NCI-H69 (cell line): ENCODE measurements at places on chromosomes 1 and 21.

DNA sequence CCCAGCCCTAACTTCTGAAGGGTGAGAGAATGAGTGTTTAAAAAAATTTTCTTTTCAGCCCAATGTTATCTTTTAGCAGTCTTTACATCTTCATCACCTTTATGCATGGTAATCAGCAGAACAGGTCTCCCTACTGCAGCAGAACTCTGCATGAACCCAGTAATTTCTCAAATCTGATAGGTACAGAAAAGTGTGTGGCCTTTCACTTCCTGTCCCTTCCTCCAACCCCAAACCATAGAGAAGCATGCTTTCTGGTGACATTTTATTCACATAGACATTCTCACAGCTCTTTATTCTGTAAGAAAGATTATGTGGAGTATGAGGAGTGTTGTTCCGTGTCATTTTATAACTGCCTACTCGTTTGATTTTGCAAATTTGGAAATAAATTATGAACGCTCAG, 68.6 kb downstream of the RPAP2 start:
- no peak for DNase-seq

DNA sequence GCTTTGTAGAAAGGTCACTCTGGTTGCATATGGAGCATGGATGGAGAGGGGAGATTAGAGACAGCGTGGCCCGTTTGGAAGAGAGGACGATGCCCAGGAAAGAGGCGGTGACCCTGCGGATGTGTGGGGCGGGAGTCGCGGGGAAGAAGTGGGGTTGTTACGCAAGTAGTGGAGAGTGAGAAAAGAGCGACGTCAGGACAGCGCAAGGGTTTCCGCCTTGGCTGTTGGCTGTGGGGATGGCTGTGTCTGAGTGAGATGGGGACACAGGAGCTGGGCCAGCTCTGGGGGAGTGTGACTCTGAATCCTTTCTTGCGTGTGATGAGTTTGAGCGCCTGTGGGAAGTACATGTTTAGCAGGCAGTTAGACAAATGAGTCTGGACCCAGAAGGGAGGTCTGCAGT, 3.8 kb downstream of the B4GALT2 start:
- no peak for DNase-seq

DNA sequence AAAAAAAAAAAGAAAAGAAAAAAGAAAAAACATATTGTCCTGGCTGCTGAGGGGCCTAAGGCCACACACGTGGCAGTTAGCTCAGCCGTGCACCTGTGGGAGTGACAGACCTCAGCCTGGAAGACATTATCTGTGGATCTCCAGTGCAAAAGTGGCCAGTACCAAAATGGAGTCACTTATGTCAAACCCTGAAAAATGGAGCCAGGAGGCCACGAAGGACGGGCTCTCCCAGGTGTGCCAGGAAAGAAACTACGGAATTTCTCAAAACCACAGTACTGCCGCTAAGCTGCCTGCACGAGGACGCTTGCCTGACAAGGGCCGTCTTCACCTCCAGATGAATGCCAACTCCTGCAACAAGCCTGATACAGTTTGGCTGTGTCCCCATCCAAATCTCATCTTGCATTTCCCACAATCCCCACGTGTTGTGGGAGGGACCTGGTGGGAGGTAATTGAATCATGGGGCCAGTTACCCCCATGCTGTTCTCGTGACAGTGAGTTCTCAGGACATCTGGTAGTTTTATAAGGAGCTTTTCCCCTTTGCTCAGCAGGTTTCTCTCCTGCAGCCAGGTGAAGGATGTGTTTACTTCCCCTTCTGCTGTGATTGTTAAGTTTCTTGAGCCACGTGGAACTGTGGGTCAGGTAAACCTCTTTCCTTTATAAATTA, 5.3 kb upstream of the MIB2 start:
- DNase-seq: no peak

DNA sequence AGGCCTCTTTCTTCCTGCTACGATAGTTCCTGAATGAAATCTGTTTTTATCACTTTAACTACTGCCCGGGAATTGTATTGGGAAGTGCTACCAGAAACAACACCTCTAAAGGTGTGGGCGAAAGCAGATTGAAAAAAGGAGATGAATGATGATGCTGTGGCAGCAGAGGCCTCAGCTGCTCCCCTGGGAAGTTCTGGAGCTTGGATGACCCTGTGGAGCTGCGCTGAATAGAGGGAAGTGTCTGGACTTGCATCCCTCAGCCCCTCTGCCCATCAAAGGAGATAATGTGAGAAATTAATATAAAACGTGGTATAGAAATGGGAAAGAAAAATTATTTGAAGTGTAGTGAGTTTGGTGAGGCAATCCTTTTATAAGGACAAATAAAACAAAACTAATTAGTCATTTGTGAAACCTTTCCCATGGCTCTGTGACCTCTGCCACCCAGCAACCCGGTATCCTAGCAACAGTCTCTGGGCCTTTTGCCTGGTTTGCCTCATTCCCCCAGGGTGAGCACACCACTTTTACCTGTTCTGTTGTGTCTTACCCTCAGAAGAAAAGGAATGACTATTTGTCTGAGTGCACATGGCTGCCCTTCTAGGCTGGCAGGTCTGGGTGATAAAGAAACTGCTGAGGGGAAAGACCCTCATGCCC, 21.3 kb downstream of the OVAAL start:
- DNase-seq: peak; percentile 84

GRCh38 chr1:197200272-197200899, 53.9 kb upstream of the ASPM start:
- DNase-seq: peak; percentile 77

DNA sequence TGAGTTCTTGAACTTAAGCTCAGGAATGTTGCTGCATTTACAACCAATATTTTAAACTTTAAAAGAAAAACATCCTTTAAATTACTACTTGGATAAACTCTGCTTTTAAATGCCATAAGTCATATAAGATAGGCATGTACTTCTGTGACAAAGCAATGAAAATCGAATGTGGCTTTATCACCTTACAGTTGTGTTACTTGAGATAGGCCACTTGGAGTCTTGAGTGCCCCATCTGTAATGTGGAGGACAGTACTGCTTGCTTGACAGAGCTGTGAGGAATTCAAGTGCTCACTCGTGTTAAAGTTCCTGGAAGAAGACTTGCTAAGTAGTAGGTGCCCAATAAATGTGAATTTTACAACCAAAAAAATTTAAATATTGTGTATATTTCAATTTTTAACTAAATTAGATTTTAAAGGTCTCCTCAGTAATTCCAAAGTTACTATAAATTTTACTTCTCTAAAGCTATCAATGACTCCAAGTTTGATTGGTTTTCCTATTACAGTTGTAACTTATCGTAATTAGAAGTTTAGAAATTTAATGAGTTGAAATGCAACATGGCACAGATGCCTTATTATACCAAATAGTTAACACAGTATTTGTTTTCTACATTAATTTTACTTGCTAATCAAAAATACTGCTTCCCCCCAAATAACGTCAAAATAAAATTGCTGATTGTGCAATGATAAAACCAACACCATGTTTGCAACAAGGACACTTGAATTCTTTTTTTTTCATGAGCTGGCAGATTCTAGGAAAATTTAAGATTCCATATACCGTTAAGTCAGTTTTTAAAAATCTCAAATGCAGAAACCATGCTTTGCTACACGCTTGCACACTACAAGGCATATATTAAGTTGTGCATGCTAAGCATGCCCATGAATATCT, 21.8 kb downstream of the PSMB2 start:
- DNase-seq: no peak

- peak; percentile 8 for DNase-seq
These were observed 28.7 kb upstream of the GNG12 start for GRCh38 chr1:67861856-67862516.

- DNase-seq: peak; percentile 75
These were observed 14.7 kb downstream of the JUN start for GRCh38 chr1:58768971-58769808.

DNA sequence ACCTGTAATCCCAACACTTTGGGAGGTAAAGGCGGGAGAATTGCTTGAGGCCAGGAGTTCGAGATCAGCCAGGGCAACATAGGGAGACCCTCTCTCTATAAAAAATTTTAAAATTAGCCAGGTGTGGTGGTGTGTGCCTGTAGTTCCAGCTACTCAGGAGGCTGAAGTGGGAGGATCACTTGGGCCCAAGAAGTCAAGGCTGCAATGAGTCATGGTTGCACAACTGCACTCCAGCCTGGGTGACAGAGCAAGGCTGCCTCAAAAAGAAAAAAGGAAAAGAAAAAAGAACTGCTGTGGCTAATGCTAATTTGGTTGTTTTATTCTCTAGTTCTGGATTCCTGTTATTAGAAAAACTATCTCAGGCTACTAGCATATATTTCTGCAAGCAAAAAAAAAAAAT, 29.8 kb downstream of the DBT start:
- no peak for DNase-seq

DNA sequence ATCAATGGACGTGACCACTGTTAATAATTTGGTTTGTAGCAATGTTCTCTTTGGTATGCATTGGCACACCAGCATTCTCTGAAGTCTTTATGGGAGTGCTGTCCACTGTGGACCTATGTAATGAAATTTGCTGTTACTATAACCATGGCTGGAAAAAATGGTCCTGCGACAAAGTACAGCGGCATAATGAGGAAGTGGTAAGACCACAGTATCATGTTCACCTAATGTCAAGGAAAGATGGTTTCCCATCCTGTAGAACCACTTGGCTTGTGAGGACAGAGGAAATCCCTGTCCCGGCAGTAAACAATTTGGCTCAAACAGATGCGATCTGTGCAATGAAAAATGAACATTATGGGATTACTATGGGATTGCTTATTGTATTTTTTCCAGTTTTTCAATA, 173.9 kb upstream of the IVNS1ABP start:
- DNase-seq: no peak

- no peak for DNase-seq
These were observed 27.1 kb upstream of the ADARB1 start for GRCh38 chr21:45047257-45047656.

DNA sequence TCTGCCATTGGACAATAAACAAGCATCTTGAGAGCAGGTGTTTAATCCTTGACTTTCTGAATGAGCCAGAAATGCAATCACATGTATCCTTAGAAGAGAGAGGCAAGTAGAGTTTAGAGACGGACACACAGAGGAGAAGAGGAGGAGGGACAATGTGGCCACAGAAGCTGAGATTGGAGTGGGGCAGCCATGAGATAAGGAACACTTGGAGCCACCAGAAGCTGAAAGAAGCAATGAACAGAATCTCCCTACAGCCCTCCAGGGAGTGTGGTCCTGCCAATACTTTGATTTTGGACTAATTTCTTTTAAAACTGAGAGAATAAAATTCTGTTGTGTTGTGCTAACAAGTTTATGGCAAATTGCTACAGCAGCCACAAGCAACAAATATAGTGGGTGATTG, 141.0 kb downstream of the ATP6V1G3 start:
- DNase-seq: no peak

- DNase-seq: no peak
These were observed 243.0 kb upstream of the SGIP1 start for GRCh38 chr1:66290761-66291530.

- peak; percentile 18 for DNase-seq
These were observed 45.8 kb downstream of the RGS7 start for GRCh38 chr1:241311056-241311746.

GRCh38 chr1:235054466-235054865, 74.2 kb downstream of the TOMM20 start:
- no peak for DNase-seq

- peak; percentile 65 for DNase-seq
These were observed 258.8 kb upstream of the NCAM2 start for GRCh38 chr21:20739421-20739820.

GRCh38 chr21:15065392-15066122, 757 bp upstream of the NRIP1 start:
- DNase-seq: peak; percentile 83

DNA sequence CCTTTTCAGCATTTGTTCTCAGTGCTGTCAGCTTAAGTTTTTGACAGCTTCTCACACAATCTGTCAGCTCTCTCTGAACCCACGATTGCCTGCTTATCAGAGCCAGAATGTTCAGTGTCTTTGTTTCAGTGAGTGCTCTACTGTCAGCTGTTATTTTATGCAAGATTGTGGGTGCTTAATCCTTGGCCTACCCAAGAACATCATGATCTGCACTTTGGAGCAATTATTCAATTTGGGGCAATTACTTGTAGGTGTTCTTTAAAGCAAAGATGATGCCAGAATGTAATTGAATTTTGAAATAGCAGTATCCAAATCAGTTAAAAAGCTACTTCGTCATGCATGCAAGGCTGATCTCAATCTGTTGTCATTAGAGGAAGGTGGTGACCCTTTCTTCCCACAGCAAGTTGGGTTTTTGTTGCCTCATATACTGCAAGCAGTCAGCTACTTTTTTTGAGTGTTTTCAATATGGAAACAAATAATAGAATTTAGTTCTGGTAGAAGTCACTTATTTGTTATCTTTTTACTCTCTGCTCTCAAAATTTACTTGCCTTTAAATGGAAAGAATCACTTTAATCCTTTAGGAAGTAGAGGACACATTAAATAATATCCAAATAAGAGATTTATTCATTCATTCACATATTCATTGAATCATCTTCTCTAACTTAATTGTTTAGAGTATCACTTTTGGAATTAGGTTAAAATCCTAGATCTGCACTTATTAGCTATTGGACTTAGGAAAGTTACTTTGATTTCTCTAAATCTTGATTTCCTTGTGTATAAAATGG, 253.5 kb upstream of the CACYBP start:
- DNase-seq: peak; percentile 29

DNA sequence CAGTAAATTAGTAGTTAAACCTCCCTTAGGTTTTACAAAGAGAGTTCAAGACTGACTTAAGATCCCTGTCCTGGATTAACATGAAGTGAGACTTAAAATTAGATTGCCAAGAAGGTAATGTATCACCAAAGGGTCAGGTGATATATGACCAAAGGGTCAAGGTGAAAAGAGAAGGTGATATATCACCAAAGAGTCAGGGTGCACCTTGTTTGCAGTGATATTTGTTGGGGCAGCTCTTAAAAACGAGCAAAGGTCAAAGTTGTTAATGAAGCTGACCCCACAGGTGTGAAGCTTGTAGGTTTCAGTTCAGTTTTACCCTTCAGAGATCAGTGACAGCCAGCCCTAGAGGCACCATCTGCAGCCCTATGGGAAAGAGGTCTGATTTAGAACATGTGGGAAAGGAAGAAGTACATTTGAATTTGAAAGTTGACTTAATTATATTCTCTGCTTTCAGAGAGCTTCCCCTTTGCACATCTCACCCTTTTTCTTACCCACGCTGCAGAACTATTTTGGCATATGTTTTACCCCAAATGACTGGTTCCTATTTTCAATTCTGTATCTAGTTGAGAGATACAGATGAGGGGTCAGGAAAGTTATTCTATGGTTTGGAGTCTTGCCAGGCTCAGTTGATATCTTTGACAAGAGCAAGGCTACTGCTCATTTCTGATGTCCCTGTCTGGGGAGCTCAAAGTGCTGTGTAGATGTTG, 170.8 kb downstream of the S1PR1 start:
- DNase-seq: no peak

DNA sequence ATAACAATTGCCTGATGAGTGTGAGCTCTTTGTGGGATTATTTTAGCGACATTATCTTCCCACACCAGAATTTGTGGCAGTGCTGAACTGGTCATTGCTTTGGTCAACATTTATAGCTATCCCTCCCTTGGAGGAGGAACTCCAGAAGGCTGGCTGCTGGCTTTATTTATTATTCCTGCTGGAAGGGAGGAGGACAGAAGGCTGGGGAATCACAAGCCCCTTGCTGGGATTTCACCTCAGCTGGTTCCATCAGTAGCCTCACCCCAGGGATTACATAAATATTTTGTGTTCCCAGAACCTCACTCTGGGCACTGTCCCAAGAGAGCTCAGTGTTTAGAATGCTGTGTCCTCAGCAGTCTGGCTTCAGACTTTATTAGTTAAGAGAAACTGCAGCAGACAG, 102.8 kb upstream of the C1orf21 start:
- DNase-seq: peak; percentile 65
